ENCODE measurements at places on chromosomes 13 and 19.

DNA sequence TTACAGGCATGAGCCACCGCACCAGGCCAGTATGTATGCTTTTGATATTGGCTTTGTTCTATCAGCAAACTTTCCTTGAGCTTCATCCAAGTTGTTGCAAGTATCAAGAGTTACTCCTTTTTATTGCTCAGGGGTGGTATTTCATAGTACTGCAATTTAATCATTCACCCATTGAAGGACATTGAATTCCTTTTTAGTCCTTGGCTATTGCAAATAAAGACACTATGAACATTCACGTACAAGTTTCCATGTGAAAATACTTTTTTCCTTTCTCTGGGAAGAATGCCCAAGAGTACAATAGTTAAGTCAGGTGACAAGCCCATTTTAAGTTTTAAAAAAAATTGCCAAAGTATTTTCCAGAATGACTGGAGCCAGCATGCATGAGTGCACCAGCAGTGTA, 20.4 kb downstream of the CEACAM3 start:
- peak; percentile 54 for DNase-seq

GRCh38 chr13:53890696-53891095, 862.1 kb downstream of the OLFM4 start:
- DNase-seq: no peak

DNA sequence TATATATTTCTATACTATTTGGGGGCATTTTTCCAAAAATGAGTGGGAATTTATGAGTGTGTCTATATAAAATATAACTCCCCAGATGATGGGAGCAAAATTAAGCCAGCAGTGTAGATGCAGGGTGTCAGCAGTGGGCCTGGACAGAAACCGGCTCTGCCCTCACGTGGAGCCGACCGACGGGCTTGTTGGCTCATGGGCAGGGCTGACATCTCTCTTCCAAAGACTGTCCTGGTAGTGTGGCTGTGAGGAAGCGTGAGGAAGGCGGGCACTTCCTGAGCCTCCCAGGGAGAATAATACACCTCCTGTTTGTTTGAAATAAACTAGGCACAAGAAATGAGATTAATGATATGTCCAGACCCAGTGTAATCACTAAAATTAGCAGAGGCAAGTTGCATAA, 206.5 kb downstream of the TEX29 start:
- DNase-seq: no peak

DNA sequence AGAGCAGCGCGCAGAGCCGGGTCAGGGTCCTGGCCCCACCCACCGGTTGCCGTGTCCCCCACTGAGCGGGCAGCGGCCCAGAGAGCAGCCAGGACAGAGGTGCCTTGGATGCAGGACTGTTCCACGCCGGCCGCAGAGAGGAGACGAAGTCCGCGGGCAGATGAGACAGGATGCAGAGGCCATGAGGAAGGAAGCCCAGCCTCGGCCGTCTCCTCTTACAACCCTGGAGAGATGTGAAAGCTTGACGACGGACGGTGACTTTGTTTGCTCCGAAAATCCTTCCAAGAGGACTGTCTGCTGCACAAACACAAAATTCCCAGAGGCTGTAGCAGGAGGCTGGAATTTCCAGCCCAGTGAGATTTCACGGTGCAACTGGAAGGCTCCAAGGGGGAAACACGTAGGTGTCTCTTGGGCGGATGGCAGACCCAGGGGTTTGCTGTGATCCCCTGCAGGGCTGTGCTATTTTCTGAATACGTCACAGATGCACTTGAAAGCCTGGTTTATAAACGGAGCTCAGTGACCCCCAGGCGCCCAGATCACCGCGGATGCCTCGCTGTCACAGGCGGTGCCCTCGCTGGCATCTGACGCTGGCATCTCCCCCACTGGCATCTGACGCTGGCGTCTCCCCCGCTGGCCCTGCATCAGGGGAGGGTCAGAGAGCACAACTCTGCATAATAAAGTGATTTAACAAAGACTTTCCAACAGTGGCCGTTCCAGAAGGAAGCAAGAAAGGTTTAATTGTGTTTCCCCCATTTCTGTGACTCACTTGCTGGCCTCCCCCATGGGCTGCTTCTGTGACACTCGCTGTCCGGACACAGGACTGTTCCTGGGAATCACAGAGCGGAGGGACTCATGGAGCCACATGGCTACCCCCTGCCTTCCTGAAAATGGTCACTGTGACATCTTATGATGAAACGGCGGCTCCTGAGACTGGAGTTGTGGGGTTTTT, 62.0 kb upstream of the C13orf46 start:
- DNase-seq: peak; percentile 28

GRCh38 chr19:21824679-21825078, 11.3 kb downstream of the ZNF43 start:
- DNase-seq: no peak

DNA sequence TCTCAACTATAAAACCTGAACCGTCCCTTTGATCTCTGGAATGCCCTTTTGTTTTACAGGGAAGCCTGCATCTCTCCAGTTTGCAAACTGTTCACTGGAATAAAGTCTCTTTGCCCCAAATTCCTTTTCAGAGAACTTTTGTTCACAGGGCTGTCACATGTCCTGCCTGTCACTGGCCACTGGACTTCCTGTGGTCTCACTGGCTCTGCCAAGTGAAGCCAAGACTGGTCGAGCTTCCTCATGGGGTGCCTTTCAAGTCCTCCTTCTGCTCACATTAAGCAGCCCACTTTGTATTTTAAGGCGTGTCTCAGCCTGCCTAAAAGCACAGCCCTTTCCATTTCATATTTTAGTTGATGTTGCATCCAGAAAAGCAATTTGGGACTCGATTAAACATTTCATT, 215.7 kb downstream of the KATNAL1 start:
- no peak for DNase-seq

GRCh38 chr13:40442826-40443225, 223.6 kb downstream of the FOXO1 start:
- no peak for DNase-seq

DNA sequence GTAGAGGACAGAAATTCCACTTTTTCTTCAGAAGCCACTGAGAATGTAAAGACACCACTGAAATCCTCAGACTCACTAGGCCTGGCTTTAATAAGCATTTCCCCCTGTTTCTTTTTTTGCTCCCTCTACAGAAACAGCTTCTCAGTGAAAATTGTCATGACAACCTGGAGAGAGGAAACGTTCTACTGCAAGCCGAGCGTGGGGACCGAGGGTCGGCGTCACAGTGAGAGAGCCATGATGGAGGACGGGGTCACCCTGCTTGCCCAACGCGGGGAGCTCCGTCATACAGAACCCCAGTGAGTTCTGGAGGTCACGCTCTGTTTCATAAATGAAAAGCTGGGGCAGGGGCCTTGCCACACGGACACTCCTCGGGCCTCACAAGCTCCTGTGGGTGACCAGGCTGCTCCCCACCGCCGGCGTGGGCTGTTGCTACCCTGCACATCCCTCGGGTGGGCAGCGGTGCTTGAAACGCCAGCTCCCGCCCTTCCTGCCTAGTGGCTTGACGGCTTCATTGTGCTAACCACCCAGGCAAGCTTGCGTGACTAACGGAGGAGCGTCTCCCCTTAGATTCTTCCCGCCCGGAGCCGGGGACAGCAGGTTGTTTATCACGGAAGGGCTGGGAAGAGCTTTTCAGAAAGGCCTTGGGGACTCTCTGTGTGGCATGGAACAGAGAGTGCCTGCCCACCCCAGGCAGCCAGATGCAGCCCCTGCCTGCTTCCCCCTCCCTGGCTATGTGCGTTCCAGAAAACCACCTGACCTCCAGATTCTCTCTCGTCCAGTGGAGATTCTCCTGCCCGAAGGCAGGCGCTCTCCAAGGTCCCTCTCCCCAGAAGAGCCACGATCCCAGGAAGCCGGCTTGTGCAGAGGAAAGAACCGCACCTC, 153.6 kb downstream of the KATNAL1 start:
- DNase-seq: no peak

DNA sequence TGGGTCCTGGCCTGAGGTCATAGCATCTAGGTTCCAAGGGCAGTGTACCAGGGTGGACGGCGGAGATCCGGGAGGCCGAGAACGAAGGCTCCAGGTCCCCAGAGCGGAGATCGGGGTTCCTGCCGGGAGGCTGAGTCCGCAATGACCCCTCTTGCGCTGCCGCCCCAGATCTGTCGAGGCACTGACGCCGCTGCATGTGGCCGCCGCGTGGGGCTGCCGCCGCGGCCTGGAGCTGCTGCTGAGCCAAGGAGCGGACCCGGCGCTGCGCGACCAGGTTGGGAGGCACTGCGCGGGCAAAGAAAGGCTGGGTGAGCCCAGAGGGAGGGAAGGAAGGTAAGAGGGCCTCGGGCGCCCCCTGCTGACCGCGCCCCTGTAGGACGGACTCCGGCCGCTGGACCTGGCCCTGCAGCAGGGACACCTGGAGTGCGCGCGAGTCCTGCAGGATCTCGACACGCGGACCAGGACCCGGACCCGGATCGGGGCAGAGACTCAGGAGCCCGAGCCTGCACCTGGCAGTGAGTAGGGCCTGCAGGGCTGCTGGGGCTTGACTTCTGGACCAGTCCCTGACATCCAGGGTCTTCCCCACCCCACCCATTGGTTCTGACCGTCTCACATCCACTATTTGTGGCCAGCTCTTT, 906 bp downstream of the ANKLE1 start:
- peak; percentile 68 for DNase-seq

- DNase-seq: no peak
These were observed 138.6 kb downstream of the KCNRG start for GRCh38 chr13:50153876-50154275.

DNA sequence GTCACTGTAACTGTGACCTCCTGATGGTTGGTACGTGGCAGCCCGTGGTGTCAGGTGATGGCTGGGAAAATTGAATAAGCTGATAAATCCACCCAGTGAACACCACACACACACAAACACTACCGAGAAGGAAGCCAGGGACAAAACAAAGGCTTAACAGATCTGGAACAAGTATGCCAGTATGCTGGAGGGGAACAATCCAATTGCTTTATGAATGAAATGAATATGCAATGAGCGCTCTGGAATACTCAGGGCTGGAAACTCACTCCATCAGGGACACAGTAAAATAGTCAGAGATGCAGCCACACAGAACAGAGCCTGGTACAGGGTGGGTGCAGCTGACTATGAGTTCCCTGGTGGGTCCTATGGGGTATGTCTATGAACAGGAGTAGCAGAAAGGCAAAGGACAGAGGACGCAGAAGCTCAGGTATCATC, 16.7 kb downstream of the TMTC4 start:
- DNase-seq: no peak

- no peak for DNase-seq
These were observed 477.5 kb downstream of the SLITRK6 start for GRCh38 chr13:85321734-85322133.

GRCh38 chr13:51844862-51845573, at the start of gene TMEM272:
Gene TMEM272 (minus strand): TSS chr13:51845177. CDS start chr13:51838530, 6,647 bp downstream.
- DNase-seq: peak; percentile 22

GRCh38 chr19:16969135-16969534, 57.5 kb downstream of the CPAMD8 start:
- no peak for DNase-seq

DNA sequence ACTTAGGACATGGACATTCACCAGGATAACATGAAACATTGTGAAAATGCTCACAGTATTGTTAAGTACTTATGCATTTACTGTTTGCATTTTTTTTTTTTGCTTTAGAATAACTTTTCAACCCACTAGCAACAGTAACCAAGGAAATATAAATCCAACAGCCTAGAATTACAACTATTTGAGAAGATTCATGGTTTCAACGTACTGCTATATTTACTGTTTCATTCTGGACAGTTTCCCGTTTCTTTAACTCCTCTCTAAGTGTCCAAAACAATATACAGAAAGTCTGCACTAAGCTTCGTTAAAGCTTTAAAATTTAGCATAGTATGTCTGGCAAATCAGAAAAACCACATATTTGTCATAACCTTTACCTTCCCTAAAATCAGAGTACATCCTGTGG, 2.7 kb downstream of the SMAD9 start:
- no peak for DNase-seq

Data from fibroblast of the aortic adventitia (primary cell).